ENCODE measurements at places on chromosomes 7 and 10.

DNA sequence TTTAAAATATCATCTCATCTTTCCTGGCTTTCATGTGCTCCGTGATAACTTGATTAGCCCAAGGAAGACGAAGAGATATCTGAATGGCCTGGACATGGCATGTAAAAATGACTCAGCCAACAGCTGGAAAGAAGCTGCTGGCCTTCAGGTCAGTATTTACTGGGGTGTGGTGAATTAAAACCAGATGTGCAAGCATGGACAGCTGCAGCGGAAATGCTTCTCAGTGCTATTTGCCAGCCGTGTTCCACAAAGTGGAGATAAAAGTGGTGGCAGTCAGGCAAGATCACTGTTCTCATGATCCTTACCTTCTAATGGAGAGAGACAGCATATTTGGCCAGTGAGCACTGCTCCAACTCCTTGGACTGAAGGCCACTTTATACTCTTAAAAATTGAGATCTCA is 203.1 kb upstream of the VSTM2A start:
- DNase-seq: no peak

GRCh38 chr7:133851411-133851810 is 275.7 kb upstream of the LRGUK start:
- DNase-seq: no peak

GRCh38 chr10:5665373-5666007 is 905 bp downstream of the ASB13 start:
- DNase-seq: no peak

DNA sequence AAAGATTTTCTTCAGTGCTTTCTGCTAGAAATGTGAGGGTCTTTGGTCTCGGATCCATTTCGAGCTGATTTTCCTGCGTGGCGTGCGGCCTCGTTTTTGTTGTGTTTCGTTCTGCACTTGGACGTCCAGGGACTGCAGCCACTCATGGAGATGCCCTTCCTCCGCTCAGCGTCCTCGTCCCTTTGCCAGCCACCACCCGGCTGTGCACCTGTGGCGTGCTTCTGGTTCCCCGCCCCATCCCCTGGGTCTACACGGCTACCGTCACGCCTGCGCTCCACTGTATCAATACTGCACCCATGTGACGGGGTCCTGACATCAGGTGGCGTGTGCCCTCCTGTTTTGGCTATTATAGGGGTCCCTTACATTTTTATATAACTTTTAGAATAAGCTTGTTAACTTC is 42.7 kb upstream of the NKX6-2 start:
- no peak for DNase-seq

DNA sequence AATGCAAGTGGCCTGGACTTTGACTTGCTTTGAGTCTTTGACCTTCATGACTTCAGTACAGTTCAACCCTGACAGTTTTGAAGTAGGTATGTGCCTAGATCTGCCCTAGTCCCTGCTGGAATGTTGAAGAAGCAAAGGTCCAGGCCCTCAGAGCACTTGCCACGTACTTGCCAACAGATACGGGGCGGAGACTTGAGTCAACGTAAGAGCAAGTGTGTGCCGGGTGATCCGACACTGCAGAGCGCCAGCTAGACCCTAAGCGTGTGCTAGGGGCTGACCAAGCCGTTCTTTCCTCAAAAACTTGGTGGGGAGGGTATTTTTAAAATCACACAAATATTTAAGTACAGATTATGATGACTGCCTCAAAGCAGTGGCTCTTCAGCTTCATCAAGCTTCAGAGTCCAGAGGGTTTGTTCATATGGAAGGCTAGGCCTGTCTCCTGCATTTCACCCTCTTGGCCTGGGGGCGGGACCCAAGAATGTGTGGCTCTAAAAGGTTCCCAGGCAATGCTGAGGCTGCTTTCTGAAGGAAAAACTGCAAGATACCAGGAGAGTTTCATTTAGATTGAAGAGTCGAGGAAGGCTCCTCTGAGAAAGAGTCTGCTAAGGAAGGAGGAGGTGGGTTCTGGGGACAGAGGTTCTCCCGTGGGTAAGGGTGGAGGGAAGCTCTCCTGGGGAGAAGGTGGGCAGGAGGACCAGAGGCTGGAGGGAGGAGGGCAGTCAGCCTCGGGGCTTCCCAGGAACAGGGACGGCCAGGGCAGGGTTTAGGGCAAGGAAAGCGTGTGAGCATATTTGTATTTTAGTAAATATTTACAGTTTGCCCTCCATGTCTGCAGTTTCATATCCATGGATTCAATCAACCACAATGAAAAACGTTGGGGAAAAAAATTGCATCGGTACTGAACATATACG is 160.3 kb downstream of the EGFR start:
- no peak for DNase-seq

GRCh38 chr7:84009782-84010181 is 184.8 kb downstream of the SEMA3A start:
- DNase-seq: no peak

DNA sequence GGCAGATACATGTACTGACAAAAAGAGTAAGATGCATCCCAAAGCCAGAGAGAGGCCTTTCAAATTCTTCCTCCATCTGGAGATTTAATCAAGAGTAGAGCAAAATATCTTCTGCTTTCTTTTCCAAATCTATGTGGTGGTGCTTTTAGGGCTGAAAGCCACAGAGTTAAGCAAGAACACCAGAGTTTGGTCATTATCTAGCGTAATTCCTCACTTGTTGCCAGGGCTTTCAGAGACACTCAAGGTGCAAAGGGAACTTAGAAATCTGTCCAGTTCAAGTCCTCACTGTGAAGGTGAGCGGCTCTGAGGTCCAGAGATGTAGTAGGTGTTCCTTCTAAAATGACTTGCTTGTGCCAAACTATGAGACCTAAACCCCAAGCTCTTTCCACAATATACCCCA is 10.9 kb upstream of the NFE2L3 start:
- no peak for DNase-seq

- DNase-seq: no peak
Measured at GRCh38 chr10:17208476-17208875, 7.0 kb upstream of the TRDMT1 start.

DNA sequence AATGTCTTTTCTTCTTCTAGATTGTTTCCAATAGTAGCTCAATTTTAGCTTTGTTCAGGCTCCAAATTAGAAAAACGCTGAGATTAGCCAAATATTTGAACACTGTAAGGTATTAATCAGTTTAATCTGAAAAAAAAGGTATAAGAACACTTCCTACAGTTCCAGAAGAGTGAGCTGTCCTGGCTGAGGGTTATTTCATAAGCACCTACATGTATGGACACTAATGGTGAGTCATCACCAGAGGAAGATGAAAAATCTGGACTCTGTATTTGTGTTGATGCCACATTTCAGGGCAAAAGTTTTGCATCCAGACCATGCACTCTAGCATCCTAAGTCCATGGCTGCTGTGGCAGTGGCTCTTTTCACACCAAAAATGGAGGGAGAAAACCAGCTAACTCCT is 189.5 kb downstream of the ANKRD30A start:
- no peak for DNase-seq

- DNase-seq: no peak
Measured at GRCh38 chr7:30003098-30003497, 13.5 kb upstream of the SCRN1 start.
